ENCODE measurements at places on chromosomes 1 and 21.

DNA sequence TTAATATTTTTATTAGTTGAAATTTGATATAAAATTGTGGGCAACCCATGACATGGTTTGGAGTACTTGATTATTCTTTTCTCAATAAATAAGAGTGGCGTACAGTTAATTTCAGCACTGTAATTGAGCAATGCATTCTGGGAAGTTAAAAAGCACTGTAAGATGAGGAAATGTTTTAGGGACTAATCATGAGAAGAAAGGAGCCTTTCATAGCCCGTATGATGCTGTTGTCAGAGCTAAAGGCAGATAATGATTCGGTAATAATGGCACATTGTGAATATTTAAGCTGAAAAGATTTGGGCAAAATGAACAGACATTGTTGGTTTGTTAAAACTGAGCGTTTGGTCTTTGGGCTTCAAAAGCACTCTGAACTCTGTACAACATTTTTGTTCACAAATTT is 139.3 kb downstream of the NFIA start:
- no peak for DNase-seq

DNA sequence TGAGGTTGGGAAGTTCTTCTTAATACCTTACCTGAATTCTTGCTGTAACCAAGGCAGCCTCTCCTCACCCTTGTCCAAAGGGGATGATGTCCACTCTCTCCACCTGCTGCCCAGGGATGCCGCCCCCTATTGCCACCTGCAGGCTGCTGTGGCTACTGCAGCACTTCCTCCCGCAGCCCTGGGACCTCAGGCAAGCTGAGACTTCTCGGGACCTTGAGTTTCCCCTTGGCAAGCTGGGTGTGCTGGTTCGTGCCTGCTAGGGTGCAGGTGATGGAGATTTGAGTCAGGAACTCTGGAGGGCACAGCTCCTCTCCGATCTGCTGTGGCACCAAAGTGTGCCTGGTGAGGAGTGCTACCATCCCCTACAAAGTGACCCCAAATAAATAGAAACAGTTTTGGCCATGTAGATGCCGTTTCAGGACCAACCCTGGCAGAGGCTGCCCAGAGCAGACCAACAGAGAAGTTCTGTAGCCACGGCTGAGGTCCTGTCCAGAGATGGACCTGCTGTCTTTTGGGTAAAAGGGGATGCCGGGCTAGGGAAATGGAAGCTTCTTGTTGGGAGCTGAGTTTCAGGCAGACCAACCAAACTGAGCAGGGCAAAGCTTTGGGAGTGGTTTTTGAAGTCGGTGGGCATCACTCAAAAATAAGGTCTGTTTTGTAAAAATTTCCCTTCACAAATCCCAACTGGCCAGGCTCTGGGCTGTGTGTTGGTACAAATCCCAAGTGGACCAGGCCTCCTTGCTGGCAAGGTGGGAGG is 31.7 kb downstream of the RUNX3 start:
- DNase-seq: peak; percentile 68

GRCh38 chr1:22575532-22576149 is 12.4 kb downstream of the EPHA8 start:
- no peak for DNase-seq

DNA sequence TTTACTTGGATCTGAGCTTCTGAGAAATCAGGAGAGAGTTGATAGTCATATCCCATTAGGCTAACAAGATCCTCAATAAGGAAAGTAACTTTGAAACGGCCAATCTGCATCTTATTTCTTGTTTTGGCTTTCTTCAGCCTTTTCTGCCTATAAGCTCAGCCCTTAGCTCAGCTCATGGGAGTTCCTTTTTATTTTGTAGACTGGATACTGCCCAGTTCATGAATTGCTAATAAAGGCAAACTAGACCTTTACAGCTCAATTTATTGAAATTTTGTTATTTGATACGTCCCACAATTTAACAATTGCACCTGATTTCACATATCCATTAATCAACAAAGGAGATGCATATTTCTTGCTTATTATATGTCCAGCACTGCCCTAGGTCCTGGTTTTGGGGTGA is 22.7 kb downstream of the NENF start:
- no peak for DNase-seq

DNA sequence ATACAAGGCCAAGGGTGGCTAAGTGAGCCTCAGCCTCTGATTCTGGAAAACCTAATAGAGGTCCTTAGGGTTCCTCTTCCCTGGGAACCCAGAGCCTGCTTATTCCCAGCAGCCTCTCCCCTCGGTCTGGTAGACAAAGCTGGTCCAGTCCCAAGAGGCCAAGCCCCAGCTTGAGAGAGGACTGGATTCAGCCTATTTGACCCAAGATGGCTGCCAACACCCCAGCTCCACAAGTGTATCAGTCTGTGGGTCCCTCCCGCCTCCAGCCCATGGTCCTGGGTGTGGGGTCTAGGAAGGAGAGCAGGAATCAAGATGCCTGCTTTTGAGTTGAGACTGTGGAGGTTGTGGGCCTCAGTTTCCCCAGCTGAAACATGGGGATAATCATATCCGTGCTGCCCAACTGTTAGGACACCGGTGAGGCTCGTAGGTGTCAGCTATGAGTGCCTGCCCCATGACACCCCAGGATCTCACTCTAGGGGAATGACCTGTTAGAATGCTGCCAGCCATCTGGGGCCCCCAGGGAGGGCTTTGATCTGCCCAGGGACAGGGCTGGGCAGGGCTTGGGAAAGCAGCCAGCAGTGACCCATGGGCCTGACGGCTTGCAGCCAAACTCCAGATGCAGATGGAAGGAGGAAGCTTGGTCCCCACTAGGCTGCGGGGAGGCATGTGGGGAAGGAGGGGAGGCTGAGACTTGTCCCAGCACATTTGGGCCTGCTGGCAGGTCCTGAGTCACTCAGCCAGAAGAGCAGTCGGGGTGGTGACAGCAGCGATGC is 45.4 kb downstream of the NUAK2 start:
- no peak for DNase-seq

- DNase-seq: no peak
These were observed 123.4 kb downstream of the SIK1 start for GRCh38 chr21:43303275-43304178.

- DNase-seq: no peak
These were observed 178.1 kb upstream of the NFIA start for GRCh38 chr1:60904099-60904851.

DNA sequence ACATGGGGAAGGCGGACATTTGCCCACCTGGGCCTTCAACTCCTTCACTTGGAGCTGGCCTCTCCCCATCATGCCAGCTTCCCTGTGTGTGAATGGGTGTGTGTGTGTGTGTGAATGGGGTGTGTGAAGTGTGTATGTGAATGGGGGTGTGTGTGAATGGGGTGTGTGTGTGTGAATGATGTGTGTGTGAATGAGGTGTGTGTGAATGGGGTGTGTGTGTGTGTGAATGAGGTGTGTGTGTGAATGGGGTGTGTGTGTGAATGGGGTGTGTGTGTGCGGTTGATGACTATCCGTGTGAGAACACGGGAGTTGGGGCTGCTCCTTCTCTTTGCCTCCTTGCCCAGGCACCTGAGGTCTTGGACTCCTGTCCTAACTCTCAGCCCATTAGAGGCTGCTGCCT is 9.6 kb downstream of the MFSD2A start:
- DNase-seq: no peak

DNA sequence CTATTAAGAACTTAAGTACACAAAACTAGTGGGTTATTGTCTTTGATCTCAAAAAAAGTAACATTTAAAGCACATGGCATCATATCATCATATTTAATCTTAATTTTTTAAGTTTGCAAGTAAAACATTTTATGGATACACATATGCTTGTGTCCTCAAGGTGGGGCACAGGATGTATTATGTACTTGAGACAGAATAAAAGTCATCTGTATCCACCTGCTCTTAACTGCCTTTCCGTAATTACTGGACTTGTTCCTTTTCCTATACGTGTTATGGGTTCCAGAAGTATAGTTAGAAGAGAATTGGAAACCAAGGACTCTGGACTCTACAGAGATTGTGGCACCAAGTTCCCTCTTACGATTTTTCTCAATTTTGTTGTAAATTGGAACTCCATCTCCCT is 79.4 kb downstream of the FCRL5 start:
- no peak for DNase-seq

GRCh38 chr1:25805863-25806225 is 5.9 kb downstream of the SELENON start:
- DNase-seq: no peak

- no peak for DNase-seq
These were observed 25.5 kb downstream of the DHRS3 start for GRCh38 chr1:12592496-12592895.

- no peak for DNase-seq
These were observed 79.6 kb downstream of the NKAIN1 start for GRCh38 chr1:31159869-31160611.

DNA sequence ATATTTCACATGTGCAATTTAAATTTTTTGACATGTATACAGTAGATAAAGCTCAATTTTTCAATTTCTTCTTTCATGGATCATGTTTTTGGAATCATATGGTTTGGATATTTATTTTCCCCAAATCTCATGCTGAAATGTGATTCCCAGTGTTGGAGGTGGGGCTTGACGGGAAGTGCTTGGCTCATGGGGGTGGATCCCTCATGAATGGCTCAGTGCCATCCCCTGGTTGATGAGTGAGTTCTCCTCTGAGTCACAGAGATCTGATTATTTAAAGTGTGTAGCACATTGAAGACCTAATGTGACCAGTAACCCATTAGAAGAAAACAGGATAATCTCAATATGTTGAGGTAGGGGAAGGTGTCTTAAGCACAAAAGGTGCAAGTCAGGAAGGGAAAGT is 9.1 kb upstream of the IFI16 start:
- no peak for DNase-seq

Measured in stimulated activated CD4-positive, alpha-beta T cell treated with anti-CD3 and anti-CD28 coated beads, Interleukin-2, amount 100 ng/mL, for 24 hours (primary cell).